Activated T-helper 2 cell treated with anti-CD3 and anti-CD28 coated beads, Interferon-gamma antibody, Interleukin-2, Interleukin-4, amounts not matched to agents 10 μg/mL and 5 μg/mL and 100 μg/mL, durations not matched to agents 14 hours and 24 hours and 36 hours (primary cell): ENCODE measurements at places on chromosomes 13 and 19.

DNA sequence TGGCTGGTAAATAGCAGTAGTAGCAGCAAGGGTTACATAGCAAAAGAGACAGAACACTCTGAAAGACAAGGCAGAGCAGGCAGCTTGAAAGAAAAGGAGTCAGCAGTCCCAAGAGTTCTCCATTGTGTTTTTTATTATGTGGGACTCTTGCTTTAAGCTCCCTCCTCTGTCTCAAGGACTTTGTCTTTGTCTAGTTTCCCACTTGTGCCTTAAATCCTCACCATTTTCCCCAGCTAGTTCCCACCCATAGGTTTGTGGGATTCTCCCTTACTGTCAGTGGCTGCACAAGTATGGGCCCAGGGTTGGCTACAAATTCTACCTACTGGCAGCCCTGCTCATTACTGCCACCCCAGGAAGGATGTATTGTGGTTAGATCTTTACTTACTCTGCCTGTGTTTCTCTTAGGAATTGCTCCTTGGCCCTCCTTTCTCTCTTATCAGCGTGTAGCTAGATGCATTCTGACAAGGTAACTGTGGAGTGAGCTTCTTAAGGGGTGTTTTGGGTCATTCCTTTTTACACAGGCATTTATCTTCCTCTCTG is 413.4 kb upstream of the PCDH9 start:
- no peak for DNase-seq

- no peak for DNase-seq
Measured at GRCh38 chr13:98519976-98520375, 56.9 kb downstream of the STK24 start.

DNA sequence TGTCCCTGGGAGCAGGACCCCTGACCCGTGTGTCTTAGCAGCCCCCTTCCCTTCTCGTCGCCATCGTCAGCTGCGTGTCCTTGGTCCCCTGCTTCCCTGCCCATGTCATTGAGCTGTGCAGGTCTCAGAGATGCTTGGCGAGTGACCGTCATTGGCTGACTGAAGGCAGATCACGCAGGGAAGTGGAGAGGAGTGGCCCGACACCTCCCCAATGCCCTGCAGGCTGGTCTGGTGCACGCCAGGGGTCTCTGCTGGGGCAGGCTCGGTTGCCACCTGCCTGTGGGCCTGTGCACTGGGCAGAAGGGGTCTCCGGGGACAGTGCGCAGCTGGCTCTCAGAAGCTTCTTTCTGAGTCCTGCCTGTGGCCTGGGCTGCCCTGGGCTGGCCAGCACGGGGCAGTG is 6.2 kb downstream of the GNA11 start:
- no peak for DNase-seq

GRCh38 chr19:11089254-11090013 is at the start of gene LDLR:
Gene LDLR (plus strand): TSS chr19:11089463. CDS start chr19:11089549, 86 bp downstream.
- peak; percentile 87 for DNase-seq

DNA sequence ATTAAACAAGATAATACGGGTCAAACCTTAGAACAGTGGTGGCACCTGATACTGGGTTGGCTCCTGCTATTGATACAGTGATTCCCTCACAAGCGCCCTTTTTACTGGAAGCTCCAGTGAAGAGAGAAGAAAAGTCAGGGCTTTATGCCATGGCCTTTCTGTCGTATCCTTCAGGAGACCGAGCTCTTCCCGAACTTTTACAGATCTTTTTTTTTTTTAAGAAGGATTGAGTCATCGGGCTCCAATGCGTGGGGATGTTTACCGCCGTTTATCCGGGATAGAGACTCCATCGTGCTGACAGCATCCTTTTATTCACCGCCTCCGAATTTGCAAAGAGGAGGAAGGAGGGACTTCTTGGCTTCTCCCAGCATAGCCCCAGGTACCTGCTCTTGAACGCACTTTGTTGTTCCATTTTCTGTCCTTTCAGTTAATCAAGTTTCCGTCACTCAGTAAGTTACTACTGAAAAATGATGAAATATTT is 574 bp downstream of the ZNF227 start:
- DNase-seq, result no peak

DNA sequence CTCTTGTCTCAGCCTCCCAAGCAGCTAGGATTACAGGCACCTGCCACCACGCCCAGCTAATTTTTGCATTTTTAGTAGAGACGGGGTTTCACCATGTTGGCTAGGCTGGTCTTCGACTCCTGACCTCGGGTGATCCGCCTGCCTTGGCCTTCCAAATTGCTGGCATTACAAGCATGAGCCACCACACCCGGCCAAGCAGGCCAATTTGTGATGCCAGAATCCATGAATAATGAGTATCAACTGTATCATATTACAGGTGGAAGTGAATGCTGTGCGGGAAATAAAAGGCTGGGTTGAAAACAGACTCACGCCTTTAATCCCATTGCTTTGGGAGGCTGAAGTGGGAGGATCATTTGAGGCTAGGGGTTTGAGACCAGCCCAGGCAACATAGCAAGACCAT is 3.6 kb upstream of the NFILZ start:
- DNase-seq, result no peak

DNA sequence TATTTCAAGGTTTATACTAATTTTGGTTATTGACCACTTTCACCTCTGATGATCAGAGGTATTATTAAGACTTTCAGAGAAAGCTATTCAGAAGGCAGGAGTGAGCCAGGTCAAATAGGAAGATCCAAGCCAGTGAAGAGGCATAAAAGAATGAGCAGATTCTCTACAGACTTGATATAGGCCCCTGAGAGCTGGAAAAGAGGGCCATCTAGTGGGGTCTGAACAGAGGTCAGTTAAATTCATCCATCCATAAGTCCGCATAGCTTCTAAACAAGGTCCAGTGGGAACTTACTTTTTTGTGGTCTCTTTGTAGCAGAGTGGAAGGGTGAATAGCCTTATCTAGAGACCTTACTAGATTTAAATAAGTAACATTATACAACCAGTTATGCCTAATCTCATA is 126.6 kb upstream of the UFM1 start:
- no peak for DNase-seq

GRCh38 chr19:13913352-13913751 is 7.4 kb downstream of the CC2D1A start:
- DNase-seq, result no peak

DNA sequence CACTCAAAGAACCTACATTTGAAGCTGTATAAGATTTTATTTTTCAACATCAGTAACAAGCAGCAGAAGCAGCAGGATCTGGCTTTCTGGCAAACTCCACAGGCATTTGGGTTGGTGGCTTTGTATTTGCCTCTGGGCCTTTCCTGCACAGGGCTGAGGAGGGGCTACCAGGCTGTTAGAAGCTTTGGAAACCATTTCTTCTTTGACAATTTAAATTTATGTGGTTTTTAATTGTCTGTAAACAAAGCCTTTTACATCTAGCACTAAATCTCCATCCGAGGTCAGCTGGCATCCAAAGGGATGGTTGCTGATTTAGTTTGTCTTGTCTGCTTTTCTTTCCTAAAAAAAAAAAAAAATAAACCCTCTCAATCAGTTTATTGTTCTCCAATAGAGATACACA is 127.5 kb upstream of the OBI1 start:
- no peak for DNase-seq

- no peak for DNase-seq
Measured at GRCh38 chr19:49395581-49396407, 7.7 kb downstream of the KASH5 start.

DNA sequence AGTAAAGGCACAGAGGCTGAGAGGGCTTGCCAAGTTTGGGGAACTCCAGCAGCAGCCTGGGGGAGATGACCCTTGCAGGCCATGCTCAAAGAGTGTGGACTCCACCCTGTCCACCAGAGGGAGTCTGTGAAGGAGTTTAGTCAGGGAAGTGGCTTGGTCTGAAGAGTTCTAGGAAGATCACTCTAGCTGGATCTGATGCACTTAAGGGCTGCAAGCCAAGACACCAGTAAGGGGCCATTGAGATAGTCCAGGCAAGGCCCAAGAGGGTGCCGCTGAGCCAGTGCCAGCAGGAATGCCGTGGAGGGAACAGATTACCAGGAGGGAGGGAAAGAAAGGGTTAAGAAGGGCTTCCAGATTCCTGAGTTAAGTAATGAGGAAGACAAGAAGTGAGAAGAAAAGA is 68.7 kb downstream of the ZAR1L start:
- DNase-seq, result peak; percentile 14

GRCh38 chr13:40235160-40235796 is 431.2 kb downstream of the FOXO1 start:
- DNase-seq, result no peak

GRCh38 chr19:1270854-1271527 is 1.9 kb downstream of the CIRBP start:
- DNase-seq, result no peak

DNA sequence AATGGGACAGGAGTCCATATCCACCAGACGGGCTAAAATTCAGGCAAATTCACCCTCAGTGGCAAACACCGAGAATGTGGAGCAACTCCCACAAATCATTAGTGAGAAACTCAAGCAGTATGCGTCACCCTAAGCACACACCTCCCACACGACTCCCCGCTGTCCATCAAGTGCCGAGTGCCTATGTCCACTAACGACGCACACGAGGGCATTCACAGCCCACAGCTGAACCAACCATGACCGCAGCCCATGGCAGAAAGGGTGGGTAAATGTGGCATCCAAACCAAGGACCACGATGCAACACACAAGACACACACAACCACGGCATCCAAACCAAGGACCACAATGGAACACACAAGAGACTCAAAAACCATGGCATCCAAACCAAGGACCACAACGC is 22.0 kb downstream of the MIER2 start:
- DNase-seq, result no peak

DNA sequence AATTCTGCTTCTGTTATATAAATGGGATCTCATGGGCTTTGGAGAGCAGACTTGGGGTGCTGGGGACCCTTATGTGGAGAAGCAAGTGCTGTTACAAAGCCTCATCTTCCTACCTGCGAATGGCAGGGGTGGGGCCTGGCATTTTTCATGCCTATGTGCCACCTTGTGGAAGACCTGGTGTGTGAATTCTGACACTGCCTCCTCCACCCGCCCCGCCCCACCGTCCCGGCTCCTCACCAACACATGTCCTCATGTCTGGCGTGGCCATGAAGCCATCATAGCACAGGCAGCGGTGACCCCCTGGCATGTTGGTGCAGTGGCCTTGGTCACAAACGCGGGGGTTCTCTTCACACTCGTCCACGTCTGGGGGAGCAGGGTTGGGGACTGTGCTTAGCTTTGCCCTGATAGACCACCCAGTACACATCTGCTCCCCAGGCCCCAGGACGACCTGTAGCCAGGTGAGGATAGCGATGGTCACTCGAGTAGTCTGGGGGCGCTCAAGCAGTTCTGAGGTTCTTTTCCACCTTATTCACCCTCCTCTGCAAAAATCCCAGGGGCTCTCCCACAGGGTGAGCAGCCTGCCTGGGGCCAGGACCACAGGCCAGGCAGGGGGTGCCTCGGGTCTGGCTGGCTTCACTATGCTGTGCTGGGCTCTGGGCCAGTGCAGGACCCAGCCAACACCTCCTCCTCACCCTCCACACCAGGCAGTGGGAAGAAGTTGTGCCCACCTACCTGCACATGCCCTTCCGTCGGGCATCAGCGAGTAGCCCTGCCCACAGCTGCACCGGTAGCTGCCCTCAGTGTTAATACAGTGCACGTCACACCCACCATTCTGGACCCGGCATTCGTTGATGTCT is 32.7 kb downstream of the FBN3 start:
- DNase-seq, result no peak

DNA sequence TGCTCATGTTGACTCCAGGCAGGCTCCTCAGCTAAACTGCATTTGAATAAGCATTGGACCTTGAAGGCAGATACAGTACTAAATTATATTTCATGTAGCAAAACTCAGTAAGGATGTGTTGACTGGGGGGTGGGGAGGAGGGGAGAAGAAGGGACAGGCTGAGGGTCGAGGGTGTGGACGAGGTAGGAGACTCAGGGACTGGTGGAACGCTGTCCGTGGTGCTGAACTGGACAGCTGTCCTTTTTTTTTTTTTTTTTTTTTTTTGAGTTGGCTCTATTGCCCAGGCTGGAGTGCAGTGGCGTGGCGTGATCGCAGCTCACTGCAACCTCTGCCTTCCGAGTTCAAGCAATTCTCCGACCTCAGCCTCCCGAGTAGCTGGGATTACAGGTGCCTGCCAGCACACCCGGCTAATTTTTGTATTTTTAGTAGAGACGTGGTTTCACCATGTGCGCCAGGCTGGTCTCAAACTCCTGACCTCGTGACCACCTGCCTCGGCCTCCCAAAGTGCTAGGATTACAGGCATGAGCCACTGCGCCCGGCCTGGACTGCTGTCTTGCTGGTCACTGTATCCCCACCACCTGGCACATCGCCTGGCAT is 33.2 kb upstream of the CASP14 start:
- no peak for DNase-seq

DNA sequence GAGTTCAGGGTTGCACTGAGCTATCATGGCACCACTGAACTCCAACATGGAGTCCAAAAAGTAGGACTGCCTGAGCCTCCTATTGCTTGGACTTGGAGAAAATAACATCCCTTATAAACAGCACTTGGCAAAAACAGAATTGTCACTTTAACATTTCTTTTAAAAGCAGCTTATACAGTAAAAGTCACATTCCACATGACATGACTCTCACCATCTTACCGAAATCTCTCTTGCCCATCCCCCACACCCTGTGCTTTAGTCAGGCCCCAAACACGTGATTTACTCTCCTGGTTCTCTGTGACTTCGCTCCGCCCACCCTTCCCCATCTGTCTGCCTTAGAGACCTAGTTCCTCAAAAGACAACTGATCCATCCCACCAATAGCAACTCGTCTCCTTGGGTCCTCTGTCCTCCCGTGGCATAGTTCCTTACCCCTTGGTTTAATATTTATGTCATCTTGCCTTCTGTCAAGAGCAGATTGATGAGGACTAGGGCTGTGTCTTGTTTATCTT is 4.6 kb downstream of the SAFB start:
- no peak for DNase-seq

- DNase-seq, result no peak
Measured at GRCh38 chr19:17246681-17247425, 1.1 kb upstream of the NR2F6 start.

- peak; percentile 87 for DNase-seq
Measured at GRCh38 chr13:94549232-94550061, 46.5 kb downstream of the TGDS start.

GRCh38 chr19:52981329-52981728 is 18.6 kb upstream of the ZNF816 start:
- DNase-seq, result no peak

GRCh38 chr19:827710-828321 is at the start of gene AZU1:
Gene AZU1 (plus strand): TSS chr19:827837. CDS start chr19:827847, 10 bp downstream.
- DNase-seq, result no peak
